ENCODE measurements at places on chromosomes 5 and 9.

DNA sequence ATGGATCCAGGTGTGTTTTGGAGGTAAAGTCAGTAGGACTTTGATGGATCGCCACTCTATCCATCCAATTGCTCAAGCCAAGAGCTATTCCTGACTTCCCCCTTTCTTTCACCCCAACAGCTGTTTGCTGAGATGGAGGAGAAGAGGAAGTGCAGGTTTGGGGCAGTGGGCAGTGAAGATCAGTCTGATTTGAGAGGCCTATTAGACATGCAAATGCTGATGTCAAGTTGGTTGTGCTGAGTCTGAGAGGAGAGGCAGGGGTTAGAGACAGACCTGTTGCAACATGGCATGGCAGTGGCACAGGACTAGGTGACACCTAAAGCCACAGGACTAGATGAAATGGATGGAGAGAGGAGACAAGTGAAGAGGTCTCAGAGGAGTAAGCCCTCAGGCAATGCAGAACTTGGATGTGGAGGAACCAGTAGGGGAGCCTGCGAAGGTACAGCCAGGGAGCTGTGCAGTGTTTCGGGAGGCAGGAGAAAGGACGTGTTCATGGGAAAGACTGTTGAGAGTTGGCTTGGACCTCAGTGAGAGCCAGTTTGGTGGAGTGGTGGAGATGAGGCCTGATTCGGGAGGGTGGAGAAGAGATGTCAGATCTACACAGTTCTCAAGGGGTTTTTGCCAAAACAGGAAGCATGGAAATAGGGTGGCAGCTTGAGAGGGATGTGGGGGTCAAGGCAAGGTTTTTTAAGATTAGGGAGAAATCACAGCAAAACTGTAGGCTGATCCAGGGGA is 175.0 kb downstream of the MACROH2A1 start:
- DNase-seq, result no peak

DNA sequence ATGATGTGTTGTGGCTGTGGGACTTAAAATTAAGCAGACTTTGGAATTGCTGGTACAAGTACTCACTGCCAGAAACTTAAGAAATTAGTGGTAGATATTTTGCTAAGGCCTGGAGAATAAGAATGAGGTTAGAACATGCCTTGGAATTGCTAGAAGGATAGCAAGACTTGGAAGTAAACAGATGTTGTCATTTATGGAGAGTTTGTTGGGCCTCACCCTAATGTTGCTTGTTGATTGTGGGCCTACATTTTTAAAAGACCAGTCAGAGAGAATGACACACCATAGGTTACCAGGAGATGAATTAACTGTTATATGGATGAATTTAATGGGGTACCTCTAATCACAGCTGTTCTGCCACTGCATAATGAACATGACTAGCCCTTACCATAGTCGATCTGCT is 120.1 kb upstream of the GAS1 start:
- DNase-seq, result no peak

GRCh38 chr5:55777332-55777731 is 39.5 kb downstream of the DDX4 start:
- DNase-seq, result no peak

DNA sequence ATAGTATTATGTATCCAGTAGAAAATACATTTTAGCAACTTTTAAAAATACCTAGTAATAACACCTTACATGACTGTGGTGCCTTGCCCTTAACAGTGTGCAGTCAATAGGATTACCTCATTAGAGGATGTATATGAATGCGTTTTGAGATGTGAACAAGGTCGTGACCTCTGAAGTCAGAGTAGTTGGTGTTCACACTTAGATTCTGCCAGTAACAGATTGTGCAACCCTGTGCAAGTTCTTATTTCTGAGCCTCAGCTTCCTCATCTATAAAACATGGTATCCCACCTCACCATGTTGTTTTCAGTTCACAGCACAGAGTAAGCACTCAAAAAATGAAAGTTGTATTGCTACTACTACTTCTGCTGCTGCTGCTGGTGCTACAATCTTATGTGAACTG is 347.3 kb downstream of the KDM4C start:
- no peak for DNase-seq

DNA sequence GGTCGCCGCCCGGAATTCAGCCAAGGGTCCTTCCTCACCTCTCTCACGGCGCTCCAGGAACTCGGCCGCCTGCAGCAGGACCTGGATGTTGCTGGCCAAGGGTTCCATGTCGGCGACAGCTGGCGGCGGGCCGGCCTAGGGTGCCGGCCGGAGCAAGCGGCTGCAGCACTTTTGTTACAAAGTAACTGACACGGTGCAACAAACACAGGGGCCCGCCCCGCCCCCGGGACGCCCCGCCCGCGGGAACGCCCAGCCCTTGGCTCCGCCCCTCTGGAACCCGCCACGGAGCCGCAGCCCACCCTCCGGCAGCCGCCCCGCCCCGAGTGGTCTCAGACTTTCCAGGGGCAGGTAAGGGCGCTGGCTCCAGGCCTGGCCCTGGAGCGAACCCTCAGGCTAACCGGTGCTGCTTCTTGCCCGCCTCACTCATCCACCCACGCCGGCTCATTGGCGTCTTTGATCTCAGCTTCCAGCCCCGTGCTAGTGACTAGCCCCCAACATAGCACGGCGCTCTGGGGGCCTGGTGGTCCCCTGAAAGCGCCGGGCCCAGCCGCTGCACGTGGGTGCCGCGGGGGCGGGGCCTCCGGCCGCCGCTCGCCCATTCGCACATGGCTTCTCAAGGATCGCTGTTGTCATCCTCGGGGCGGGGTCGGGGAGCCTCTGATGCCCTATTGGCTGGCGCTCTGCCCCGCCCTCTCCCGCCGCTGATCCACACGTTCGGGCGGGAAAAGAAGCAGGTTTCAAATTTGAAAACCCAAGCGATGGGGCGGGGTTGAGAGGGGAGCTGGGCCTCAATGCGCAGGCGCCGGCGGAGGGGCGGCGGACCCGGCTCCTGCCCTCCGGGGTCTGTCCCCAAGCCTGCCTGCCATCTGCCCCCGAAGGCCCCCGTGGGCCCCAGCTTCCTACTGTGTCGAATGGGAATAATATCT is at the start of gene MXD3:
Gene MXD3, minus strand, starts transcription at position 176 of the 926 bp plus-strand sequence. Its CDS starts 68 bp downstream, at position 108.
- DNase-seq, result peak; percentile 95

DNA sequence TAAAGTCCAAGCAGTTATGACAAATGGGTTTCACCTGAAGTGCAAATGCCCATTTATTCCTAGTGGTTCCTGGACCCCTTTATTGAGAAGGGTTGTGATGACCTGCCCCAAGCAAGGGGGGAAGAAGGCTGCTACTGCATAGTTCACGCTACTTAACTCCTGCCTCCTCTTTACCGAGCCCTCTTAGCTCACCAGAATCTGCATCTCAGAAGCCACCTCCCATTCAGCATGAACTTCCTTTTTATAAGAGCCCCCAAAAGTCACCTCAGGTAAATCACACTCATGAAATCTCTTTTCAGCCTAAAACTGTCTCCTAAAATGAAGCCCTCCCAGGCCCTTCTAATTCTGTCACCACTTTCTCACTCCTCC is 26.6 kb upstream of the C9orf72 start:
- DNase-seq, result no peak

- no peak for DNase-seq
These were observed 298.0 kb downstream of the FBXL7 start for GRCh38 chr5:15798006-15798405.

DNA sequence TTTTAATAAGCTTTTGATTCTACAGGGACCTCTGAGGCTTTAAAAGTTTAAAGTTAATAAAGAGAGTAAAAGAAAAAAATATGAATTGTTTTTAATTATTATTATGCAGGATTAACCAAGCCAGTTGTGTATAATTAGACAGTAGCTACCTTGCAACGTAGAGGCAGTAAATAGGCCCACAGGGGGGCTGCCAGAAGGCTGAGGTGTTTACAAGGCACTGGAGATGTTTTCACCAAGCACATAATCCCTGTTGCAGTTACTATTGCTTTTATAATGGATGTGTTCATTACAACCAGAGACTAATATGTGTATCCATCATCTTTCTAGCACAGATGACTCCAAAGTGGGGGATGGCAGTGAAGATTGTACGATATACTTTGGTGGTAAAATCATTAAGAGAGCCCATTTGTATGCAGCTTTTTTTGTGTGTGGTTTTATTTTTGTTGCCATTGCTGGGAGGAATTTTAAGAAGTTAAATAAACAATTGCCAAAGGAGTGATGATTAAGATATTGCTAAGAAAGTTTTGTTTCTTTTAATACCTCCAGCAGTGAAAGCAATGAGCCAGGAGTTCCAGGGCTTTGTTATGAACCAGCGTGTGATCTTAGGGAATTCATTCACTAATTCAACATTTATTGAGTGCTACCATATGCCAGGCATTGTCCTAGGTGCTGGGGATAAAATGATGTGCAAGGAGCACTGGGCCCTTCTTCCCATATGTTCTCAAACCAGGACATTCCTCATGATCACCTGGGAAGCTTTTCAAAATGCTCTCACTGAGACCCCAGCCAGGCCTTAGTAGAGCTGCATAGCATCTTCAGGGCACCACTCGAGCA is 138.7 kb upstream of the EFNA5 start:
- DNase-seq, result no peak

- no peak for DNase-seq
These were observed 2003.8 kb upstream of the CDH9 start for GRCh38 chr5:29042152-29042551.

DNA sequence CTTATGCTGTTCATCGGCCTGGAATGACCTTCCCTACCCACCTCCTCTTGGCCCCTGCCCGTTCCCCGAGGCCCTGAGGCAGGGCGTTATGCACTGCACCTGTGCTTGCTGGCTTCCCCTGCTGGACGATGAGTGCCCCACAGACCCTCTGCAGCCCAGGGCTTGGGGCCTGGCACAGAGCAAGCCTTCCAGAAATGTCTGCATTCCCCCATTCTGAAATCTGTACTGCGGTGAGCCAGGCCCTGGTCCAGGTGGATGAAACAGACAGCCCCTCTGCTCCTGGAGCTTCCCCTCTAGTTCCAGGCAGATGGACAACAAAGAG is 35.0 kb downstream of the UNC5A start:
- no peak for DNase-seq

GRCh38 chr5:17256839-17257238 is 39.4 kb downstream of the BASP1 start:
- no peak for DNase-seq

DNA sequence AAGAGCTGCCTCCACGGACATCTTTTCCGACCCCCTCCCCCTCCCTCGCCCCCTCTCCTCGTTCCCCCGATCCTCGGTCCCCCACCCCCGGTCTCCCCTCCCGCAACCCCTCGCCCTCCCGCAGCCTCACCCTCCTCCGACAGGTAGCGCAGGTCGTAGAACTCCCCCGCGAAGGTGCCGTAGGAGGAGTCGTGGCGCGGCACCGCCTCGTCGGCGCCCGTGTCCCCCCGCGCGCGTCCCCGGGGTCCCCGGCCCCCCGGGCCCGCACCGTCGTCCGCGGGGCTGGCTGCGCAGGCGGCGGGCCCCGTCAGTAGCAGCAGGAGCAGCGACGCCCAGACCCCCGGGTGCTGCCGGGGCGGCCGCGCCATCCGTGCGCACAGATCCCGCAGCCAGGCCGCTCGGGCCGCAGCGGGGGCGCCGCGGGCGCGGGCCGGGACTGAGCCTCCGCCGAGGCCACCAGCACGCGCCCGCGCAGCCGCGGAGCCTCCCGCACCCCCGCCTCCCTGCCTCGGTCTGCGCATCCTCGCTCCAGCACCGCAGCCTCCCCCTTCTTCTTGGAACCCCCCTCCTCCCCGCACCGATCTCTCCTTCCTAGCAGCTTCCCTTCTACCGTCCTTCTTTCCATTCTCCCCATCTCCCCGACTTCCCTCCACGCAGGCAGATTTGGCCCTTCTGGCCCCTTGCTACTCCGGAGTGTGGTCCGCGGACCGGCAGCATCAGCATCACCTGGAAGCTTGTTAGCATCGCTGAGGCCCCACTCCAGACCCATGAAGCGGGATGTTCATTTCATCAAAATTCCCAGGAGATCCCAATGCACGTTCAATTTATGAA is at the start of gene FRRS1L:
Gene FRRS1L, minus strand, starts transcription at position 479 of the 831 bp plus-strand sequence. Its CDS starts 111 bp downstream, at position 368.
- no peak for DNase-seq

DNA sequence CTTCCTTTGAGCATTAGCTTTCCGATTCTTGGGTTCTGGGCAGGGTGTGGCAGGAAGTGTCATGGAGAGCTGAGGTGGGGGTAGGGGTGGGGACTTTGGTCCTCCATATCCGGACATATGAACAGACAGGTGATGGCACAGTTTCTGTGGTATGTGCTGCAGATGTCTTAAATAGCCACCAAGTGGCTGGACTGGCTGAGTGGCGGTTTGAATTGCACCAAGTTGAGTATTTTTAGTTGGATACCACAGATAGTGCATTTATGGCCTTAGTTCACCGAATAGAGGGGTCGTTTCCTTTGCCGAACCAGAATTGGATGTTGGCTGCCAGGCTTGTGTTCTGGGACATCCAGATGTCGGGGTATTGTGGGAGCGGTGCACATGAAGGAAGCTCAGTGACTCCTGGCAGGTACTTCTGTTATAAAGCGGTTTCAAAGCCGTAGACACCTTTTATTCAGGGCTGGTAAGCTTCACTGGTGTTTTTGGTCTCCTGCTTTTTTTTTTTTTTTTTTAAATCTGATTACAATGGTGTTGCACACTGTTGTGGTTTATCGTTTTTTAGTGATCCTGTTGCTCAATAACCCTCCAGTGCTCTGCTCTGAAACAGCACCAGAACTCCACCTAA is 15.1 kb upstream of the TNFAIP8 start:
- no peak for DNase-seq

DNA sequence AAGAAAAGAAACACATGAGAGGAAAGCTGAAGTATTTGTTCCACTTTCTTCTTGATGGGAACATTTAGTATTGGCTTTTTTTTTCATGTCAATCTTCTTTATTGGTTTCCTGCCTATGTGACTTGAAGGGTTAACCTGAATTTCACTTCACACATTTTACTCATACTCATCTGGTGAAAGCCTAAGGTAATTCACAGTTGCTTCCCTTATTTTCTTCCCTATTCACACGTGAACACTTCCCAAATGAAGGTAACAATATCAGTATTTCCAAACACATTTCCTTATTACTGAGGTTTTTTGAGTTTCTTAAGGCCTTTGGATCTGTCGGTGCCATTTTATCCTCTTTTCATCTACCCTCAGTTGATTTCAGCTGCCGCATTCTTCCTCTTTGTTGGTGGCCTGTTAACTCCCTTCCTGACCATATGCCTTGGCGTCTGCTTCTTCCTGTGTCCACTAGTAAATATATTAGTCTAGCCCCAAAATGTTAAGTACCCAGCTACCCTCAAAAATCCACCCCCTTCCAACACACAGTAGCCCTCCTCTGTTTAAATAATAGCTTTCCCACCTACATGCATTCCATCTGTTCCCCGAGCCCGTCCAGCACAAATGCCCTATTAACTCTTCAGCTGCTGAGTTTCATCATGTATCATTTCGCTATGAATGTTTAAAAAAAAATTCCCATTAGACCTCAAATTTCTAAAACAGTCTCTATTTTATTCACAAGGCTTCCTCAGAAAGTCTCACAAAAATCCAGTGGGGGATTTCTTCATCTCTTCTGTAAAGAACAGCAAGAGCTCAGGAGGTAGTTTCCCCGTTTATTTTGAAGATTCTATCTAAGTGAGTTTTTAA is 97.3 kb downstream of the USP20 start:
- DNase-seq, result no peak
